ENCODE measurements at places on chromosomes 11 and 22.
A peak's percentile ranks its signal among the peaks of the same experiment; 100 is the strongest.

DNA sequence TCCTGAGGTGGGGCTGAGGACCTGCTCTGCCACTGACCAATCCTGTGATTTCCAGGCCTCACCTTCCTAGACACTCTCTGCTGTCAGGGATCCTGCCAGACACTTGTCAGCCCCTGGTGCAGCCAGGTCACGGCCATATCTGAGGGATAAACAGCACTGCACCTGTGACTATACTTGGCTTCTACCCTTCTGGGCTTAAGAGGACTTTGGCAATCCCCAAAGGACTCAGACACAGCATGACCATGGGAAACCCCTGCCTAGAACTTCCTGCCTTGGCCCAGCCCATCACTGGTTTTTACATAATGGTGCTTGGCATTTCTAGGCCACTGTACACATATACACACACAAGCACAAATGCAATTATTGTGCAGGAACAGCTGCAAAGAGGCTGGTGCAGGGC lies 11.6 kb upstream of the OLFML1 start:
- no peak for DNase-seq

GRCh38 chr22:21632237-21632895 lies at the start of gene CCDC116:
Gene CCDC116 (plus strand): TSS chr22:21632760. CDS start chr22:21633182, 422 bp downstream.
- no peak for DNase-seq

- no peak for DNase-seq
These were observed 1.6 kb upstream of the PHLDA2 start for GRCh38 chr11:2930704-2931419.

DNA sequence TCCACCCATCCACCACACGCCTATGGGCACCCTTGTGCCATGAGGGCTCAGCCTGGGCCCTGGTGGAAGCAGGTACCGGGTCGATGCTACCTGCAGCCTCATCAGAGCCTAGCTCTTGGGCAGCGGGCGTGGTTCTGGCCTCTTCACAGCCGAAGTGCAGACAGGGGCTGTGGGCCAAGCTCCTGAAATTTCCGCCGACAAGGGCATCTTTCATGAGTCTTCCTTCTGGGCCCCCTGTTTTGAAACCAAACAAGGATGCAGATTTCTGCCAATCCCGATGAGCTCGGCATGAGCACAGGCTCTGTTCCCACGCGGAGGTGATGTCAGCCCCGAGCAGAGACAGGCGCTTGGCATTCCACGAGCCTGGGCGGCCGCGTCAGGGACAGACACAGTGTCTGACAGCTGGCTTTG lies 22.6 kb upstream of the MGAT3 start:
- no peak for DNase-seq

GRCh38 chr11:127073621-127074020 lies 73.1 kb upstream of the KIRREL3 start:
- no peak for DNase-seq

DNA sequence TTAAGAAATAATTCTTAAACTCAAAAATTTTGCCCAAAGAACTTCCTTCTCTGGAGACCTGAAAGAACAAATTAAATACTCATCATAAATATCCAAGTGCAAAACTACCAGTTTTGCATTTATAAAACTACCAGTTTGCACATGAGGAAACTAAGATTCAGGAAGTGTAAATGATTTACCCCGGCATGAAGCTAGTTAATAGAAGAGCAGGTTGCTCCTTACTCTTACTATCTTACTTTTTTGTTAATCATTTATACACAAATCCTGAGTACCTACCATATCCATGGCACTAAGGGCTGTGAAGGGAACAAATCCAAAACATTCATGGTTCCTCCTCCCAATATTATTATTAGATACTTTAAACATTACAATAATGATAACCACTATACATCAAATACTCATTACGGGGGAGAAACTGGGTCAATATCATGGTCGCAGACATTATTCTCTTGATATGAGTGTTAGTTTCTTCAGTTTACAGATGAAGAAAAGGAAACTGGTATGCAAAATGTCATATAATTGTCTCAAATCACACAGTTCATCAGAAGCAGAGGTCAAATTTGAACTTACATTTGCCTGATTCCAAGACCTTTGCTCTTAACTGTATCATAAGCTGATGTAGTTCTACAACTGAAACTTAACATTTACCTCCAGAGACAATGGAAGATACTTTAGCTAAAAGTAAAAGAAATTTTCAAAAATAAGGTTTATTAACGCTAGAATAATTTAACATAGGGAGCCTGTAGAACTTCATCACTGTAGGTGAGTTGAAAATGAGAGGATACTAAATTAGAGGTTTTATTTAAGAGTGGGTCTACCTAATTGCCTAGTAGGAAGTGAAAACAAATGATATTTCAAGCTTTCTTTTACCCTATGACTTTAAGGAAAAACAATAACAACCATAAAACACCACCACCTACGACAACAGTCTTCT lies 74.5 kb downstream of the FAM76B start:
- no peak for DNase-seq

- no peak for DNase-seq
These were observed 248.5 kb downstream of the ETS1 start for GRCh38 chr11:128338811-128339210.

- DNase-seq: no peak
These were observed 444 bp downstream of the CAVIN3 start for GRCh38 chr11:6319704-6320410.

DNA sequence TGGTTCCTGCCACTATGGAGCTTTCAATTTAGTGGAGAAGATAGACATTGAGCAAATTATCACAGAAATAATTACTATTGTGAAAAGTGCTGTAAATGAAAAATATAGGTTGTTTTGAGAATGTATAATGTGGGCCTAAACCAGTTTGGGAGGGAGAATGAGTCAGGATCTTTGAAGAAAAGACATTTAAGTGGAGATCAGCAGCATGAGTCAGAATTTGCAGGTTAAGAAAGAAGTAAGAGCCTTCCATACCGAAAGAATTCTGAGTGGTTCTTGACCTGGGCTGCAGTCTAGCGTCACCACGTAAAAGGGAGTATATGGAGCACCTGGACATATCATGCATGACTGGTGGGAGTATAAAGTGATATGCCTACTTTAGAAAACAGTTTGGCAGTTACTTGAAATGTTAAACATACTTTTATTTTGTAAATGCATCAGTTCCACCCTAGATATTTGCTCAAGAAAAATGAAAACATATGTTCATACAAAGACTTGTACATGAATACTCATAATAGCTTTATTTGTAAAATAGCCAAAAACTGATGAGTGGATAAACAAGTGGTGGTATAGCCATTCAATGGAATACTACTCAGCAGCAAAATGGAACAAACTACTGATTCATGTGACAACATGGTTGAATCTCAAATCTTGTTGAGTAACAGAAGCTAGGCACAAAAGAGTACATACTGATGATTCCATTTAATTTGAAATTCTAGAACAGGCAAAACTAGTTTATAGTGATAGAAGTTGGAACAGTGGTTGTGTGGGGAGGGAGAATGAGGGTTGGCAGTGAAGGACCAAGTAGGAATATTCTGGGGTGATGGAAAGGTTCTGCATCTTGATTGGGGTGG lies 99.2 kb downstream of the STIM1 start:
- no peak for DNase-seq

- no peak for DNase-seq
These were observed 877 bp downstream of the ALG9 start for GRCh38 chr11:111870522-111870885.

DNA sequence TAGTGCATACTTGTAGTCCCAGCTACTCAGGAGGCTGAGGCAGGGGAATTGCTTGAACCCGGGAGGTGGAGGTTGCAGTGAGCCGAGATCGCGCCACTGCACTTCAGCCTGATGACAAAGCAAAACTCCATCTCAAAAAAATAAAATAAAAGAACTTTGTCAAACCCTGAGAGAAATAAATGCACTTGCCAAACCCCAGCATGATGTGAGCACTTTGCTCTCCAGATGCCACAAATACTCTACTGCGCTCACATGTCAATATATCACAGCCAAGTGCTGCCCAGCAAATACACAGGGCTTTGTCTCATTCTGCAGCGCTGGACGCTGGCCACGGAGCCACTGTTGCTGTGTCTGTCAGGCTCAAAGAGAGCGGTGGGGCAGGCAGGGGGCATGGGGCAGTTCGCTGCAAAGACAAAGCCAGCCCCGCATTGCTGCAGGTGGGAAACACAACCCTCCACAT lies 45.1 kb downstream of the AHNAK start:
- no peak for DNase-seq

DNA sequence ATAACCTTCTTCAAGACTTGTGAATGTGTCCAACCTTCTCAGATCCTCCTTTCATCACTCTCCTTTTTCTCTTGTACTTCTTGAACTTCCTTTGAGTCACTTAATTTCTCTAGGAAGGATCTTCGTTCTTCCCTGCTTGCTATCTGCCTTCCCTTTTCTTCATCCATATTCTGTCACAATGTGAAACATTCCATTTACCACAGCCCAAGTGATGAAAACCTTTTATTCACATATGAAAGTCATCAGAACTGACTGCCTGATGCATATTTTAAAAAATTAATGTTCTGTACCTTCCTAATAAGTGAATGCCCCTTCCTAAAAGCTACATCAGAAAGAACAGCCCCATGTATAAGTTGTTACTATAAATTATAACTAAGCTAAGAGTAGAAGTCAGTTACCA lies 520.4 kb upstream of the LUZP2 start:
- no peak for DNase-seq

GRCh38 chr11:15918212-15918611 lies 438.1 kb downstream of the SOX6 start:
- DNase-seq: no peak

DNA sequence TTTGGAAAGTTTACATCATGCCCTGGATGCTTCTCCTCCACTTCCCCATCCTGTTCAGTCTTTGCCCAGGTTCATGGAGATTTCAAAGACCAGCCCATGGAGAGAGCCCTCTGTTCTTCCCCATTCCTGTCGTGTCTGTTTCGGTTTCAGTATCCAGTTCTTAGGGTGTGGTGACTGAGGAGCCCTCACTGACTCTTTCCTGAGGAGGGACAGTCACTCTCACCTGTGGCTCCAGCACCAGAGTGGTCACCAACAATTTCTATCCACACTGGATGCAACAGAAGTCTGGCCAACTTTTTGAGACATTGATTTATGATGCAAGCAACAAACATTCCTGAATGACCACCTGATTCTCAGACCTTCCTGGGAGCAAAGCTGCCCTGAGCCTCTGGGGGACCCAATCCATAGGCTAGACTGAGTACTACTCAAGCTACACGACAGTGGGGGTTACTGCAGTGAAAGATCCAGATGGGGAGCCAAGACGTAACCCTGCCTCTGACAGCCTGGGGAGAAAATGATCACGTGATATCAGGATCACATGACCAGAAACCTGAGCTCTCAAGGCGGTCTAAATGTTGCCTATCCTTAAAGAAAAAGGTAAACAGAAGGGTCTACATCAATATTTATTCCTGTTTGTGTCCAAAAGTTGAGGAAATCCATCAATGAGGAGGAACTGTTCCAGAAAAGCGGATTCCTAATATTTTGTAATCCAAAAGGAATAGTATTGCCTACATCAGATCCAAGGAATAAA lies 76.2 kb upstream of the VPREB1 start:
- no peak for DNase-seq

GRCh38 chr11:45105984-45106375 lies 40.5 kb upstream of the PRDM11 start:
- no peak for DNase-seq

DNA sequence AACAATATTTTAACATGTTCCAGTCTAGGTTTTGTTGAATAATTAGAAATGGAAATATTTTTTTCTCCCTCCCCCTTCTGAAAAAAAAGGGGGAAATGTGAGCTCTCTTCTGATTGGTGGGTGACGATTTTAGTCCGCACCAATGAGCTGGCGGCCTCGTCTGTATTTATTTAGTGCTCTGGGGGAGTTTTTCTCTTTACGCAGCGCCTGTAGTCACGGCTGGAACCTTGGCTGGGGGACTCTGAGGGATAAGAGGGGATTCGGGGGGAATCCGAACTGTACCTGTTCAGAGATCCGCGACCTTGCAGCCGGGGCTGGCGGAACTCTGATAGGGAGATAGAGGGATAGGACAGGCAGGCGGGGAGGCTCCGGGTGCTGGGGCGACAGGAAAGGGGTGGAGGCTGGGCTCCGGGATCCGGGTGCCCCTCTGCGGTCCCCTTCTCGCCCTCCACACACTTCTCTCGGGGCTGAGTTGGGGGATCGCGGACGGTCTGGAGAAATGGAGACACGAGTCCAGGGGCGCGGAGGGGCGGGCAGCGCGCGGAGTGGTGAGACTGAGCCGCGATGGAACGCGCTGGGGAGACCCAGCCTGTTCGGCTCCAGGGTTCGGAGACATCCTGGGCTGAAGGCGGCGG lies 99.7 kb upstream of the HSD17B12 start:
- no peak for DNase-seq

- no peak for DNase-seq
These were observed 53.6 kb downstream of the ANO1 start for GRCh38 chr11:70131606-70132190.

- DNase-seq: no peak
These were observed 13.8 kb upstream of the TFIP11 start for GRCh38 chr22:26525946-26526564.

GRCh38 chr11:116207019-116207418 lies 565.8 kb downstream of the BUD13 start:
- DNase-seq: no peak

GRCh38 chr11:62853279-62853965 lies 14.0 kb upstream of the WDR74 start:
- no peak for DNase-seq

DNA sequence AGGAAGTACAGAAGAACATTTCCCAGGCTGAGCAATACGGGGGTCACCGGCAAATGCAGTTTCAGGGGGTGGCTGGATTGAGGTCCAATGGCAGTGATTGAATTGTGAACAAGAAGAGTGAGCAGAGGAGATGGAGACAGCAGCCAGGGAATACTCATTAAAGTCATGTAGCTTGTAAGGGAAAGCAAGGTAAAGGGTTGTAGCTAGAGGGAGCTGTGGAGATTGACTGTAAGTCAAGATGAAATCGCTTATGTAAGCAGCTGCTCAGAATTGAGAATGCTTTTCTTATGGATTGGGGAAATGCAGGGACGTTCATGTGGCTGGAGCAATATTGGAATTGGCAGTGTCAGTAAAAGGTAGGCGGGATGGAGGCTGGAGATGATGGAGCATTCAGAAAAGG lies 111.4 kb upstream of the TBCEL start:
- no peak for DNase-seq

DNA sequence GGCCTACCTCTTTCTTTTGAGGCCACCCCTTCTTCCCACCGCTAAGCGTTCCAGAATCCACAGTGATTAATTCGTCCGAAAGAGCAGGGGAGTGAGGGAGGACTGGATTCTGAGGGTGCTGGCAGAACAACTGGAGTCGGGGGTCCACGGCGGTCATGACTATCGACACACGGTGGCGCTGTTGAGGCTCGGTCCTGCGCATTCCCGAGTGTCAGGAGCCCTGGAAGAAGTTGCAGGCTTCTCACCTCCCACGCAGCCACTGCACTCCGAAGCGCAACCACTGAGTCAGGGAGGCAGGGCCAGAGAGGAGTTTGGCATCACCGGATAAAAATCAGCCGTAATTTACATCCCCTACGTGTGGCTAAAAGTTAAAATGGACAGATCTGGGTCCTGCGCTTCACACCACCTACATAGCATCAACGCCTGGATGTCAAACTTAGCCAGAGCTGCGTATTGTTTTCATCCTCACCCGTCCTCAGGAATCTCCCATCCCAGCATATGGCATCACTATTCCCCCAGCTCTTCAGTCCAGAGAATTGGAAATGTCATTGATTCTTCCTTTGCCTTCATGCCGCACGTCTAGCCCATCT lies 10.7 kb upstream of the CTSF start:
- DNase-seq: peak; percentile 75

GRCh38 chr22:19937616-19938473 lies 3.7 kb upstream of the COMT start:
- DNase-seq: no peak

Data from stimulated activated CD4-positive, alpha-beta T cell treated with anti-CD3 and anti-CD28 coated beads, Interleukin-1b, Interleukin-23, amount 100 ng/mL, for 1 hour (primary cell).